ENCODE measurements at places on chromosomes 16 and 17.

DNA sequence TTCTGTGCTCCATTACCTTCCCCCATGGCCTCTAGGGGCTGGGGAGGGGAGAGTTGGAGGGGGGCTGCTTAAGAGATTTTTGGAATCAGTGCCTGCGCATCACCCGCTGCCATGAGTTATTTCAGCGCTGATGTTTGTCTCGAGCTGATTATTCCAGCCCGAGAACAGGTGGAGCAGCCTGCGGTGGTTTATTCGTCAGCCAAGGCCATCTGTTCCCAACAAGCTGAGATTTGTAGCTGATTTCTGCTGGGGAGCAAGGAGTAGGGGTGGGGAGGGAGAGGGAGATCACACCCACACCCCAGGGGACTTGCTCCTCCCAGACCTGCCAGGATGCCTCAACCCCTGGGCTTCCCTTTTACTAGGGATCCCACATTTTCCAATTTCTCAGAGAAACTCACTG, 23.1 kb downstream of the PIPOX start:
- no peak for DNase-seq

- no peak for DNase-seq
These were observed 72.3 kb upstream of the MMP2 start for GRCh38 chr16:55406651-55407050.

DNA sequence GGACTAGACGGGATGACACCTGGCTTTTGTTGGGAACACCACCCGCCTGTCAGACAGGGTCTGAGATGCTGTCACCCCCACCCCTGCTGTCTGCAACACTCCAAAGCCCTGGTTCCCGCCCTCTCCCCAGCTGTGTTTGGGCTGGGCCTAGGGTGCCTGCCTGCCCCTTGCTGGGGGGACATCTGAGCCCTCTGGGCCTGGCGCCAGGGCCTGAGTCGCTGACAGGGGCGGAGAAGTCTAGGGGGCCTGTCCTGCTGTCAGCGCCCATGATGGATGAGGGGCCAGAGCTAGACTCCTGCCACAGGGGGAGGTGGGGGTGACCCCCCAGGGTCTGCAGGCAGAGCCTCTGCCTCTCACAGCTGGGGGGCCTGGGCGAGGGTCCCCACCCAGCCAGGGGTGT, 7.6 kb upstream of the PKMYT1 start:
- no peak for DNase-seq

DNA sequence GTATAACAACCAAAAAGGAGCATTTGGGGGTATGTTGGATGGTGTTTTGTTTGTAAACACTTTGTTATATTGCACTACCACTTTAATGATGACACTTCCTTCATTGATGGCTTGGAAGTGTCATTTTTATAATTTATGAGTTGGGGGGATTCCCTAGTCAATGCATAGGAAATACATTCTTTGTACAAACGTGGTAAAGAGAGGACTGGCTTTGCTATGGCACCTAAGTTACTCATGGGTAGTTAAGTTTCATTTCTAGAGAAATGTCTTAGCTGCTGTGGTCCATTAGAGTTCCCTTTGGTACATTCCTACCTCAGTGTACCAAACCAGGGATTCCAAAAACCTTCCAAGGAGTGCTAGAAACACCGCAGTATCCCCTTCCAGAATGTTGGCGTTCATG, 63.7 kb upstream of the CMIP start:
- no peak for DNase-seq

DNA sequence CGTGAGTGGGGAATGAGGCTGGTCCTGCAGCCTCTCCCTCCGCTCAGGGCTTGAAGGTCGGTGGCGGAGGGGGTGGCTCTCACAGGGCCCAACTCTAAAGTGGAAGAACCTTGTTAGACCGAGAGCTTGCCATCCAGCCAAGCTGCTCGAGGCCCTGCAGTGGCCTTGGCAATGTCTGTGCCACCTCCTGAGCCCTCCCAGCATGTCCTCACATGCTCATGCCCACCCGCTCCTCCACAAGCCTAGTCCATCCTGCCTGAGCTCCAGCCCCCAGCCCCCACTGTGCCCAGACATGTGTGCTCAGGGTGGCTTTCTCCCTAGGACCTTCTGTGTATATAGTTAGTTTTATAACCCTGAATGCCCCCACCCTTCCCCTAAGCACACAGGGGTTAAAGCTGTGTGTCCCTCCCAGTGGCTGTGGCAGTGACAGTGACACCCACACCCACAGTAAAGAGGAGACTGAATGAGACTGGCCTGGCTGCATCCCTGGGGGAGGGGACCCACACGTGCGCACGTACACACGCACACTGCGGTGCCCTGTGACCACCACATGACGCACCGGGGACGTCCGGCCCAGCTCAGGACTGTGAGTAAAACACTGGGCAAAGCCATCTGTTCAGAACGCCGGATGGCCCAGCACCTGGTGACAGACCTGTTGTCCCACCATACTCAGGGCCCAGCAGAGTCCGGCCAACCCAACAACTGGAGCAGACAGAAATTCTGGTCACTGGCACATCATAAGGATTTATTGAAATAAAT, 15.6 kb downstream of the PDK2 start:
- DNase-seq, result no peak

GRCh38 chr17:12098568-12098967, 77.9 kb downstream of the MAP2K4 start:
- no peak for DNase-seq

DNA sequence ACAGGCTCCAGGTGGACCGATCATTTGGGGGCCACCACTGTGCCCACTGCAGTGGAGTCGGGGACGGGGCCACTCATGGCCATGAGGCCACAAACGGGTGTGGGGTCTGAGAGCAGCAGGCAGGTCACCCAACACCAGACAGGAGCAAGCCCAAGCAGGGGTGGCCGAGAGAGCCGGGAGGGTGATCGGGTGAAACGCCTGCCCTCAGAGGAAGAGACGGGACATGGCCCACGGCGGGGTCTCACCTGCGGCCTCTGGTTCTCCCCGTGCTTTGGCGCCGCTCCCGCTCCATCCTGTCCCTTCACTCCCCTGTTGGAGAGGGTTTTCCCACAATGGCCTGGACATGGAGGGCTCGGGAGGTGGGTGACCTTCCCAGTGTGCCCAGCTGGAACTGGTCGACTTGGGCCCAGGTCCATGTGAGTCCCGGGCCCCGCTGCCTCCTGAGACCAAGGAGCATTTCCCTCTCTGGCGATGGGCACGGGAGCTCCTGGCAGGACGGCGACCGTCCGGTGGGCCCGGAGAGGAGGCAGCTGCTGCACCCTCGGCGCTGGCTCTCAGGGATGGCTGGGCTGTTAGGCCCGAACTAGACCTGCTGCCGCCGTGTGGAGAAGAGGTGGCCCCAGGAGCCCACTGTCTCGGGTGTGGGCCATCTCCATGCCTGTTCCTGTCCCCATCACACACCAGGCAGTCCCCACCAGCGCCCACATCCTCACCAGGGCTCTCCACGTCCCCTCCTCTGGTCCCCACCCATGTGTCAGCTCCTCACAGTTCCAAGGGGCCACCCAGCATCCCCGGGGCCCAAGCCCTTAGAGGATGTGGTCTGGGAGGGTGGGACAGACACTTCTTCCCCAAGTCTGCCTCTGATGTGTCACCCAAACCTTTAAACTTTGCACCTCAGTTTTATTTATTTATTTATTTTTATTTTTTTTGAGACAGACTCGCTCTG, 13.4 kb upstream of the BAHCC1 start:
- no peak for DNase-seq

DNA sequence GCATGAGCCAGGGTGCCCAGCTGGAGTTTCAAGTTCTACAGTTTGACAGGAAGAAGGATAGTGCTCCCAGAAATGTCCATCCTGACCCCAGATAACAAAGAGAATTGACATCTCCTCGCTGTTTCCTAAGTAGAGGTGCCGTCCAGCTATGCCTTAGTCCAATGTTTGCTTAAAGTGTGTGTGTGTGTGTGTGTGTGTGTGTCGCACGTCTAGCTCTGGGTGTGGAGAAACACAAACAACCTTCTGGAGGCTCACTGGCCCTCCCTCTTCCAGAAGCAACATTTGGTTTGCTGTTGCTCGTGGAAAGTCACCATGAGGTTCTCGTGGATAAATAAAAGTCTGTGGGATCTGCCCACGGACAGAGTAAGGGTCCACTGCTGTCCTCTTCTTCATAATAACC, 22.1 kb downstream of the EMP2 start:
- no peak for DNase-seq

DNA sequence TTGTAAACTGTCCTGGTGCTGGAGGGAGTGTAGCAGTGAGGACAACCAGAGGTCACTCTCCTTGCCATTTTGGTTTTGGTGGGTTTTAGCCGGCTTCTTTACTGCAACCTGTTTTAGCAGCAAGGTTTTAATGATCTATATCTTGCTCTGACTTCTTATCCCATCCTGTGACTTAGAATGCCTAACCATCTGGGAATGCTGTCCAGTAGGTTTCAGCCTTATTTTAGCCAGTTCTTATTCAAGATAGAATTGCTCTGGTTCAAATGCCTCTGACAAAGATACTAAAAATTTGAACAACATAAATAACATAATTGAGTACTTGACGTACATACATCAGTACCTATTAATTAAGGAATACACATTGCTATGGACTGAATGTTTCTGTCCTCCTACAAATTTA, 93.3 kb upstream of the TOM1L1 start:
- DNase-seq, result no peak

DNA sequence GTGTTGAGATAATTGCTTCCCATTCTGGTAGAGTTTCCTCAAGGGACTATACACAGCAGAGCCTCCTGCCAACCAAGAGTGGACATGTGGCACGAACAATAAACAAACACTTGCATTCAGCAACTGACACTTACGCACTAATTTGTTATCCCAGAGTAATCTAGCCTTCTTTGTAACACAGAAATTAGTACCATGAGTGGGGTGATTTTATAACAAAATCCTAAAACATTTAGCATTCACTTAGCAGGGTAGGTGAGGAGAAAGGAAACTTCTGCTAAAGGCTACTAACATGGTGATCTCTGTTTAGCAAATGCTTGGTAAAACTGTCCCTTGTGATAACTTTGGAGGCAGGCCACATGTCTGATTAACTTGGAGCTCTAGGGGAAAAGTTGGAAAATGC, 325.2 kb downstream of the HS3ST4 start:
- no peak for DNase-seq

DNA sequence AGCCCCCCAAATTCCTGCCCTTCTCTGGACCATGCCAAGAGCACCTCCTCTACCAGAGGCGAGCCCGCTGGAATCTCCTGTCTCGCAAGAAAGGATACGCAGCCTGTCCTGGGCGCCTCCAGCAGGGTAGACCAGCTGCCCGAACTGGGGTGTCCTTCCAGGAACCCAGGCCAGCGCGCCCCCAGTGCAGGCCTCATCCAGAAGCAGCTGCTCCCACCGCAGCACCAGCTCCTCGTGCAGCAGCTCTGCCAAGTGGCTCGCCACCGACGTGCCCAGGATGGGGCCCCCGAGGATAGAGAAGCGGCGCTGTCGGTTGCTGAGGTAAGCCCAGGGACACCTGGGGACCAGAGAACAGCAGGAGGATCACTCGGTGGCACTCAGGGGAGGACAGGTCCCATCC, 4.8 kb downstream of the TAF1C start:
- no peak for DNase-seq

DNA sequence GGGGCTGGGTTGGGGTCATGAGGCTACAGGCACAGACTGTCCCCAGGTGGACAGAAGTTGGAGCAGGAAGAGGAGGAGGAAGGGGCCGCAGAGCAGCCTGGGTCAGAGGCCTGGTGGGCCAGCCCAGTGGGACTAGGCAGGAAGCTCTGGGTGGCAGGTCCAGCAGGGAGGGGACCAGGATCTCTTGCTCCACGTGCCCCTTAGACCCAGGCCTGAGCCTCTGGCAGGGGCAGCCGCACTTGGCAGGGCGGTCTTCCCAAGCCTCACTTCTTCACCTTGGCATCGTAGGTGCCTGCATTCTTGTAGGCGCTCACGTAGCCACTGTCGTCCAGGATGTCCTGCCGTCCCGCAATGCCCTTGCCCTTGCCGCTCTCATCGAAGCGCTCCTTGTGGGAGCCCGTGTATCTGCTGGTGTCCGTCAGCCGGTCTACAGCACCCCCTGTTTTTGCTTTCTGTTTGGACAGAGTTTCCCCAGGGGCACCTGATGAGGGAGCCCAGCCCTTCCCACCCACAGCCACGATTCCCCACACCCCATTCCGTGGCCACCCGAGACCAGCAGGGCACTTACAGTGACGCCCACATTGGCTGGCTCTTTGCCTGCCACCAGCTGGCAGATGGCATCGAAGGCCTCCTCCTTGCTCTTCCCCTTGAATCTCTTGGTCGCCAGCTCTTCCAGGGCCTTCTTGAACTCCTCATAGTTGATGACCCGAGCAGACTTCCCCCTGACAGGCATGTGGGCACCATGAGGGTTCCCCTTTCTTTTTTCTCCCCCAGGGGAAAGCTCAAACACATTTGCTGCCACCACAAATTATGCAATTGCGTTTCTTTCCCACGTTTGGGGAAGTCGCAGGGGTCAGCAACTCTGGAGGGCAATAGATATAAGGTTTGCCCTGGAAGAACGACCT, 3.1 kb downstream of the TPPP3 start:
- DNase-seq, result no peak

GRCh38 chr17:8913091-8913490, 45.6 kb upstream of the PIK3R6 start:
- no peak for DNase-seq

DNA sequence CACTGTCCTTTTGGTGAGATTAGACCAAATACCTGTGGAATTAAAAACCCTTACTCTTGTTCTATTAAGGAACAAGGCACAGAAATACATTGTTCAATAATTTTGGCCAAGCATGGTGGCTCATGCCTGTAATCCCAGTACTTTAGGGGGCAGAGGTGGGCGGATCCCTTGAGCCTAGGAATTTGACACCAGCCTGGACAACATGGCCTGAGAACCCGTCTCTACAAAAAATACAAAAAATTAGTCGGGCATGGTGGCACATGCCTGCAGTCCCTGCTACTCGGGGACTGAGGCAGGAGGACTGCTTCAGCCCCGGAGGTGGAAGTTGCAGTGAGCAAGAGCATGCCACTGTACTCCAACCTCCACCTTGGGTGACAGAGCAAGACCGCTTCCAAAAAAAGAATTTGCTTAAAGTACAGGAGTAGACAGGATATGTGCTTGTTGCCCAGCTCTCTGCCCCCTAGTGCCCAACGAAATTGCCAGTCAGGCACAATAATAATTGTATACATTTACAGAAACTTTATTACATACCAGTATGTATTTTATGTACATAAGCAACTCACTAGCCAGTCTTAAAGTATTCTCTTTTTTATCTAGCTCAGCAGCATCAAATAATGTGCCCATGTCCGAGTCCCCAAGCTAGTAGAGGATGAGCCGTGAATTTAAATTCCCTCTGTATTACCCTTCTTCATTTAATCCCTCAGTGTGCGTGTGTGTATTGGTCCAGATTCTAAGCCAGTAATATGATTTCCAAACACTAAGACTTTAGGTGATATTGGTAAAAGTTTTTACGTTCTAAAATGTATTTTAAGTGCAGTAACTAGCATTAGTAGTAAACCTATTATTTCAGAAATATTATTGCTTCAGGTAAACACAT, 1.4 kb downstream of the THUMPD1 start:
- DNase-seq, result no peak

DNA sequence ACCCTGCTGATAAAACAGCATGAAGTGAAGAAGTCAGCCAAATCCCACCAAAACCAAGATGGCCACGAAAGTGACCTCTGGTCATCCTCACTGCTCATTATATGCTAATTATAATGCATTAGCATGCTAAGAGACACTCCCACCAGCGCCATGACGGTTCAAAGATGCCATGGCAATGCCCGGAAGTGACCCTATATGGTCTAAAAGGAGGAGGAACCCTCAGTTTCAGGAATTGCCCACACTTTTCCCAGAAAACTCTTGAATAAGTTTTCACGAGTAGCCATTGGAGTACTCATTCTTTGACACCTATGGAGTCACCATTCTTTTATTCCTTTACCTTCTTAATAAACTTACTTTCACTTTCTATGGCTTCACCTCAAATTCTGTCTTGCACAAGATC, 44.3 kb downstream of the GSG1L start:
- no peak for DNase-seq

GRCh38 chr17:73007407-73007806, 85.1 kb downstream of the SLC39A11 start:
- DNase-seq, result no peak
